ENCODE measurements at places on chromosomes 3 and 15. TPM values are rescaled to one million over a fixed set of nuclear protein-coding genes. Genes with fewer than 3 reads are reported as not detected.

Gene SLC51B
- not detected for total RNA-seq

Gene HGD
- 0.12 TPM for total RNA-seq

Gene LSM3
- 4.4 TPM for total RNA-seq

Gene RLBP1
- total RNA-seq, result not detected

Gene C2CD4A
- total RNA-seq, result not detected

Gene ERICH6
- total RNA-seq, result not detected

Gene RTP4
- total RNA-seq, result 1.6 TPM

Gene ITGA11
- 65.5 TPM for total RNA-seq

Gene GOLGA8T
- total RNA-seq, result not detected

Gene FAM98B
- total RNA-seq, result 6.2 TPM

Gene NTRK3
- 7.1 TPM for total RNA-seq

Gene ANKUB1
- total RNA-seq, result not detected
